ENCODE measurements at places on chromosomes 12 and 14. TPM values are rescaled to one million over a fixed set of nuclear protein-coding genes. Genes with fewer than 3 reads are reported as not detected.
A peak's percentile ranks its signal among the peaks of the same experiment; 100 is the strongest.

DNA sequence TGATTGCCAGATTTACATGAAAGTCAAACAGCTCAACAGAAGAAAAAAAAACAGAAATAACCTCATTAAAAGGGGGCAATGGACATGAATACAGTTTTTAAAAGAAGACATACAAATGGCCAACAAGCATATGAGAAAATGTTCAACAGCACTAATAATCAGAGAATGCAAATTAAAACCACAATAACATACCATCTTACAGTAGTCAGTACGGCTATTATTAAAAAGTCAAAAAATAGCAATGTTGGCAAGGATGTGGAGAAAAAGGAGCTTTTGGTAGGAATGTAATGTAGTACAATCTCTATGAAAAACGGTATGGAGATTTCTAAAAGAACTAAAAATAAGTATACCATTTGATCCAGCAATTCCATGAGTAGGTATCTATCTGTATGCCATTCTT, 272.1 kb downstream of the CEP128 start:
- no peak overlapping the region for H3K4me3 ChIP-seq
- H3K4me1 ChIP-seq: peaks cover 11% of the 10 kb centered on the region
- no peaks in the 10 kb centered on the region for H3K27me3 ChIP-seq
- H3K36me3 ChIP-seq: peaks cover 1% of the 10 kb centered on the region

GRCh38 chr12:121241156-121241970, 31.4 kb downstream of the P2RX4 start:
- peak overlapping the region; percentile 37 for H3K27ac ChIP-seq
- peaks cover 11% of the 10 kb centered on the region for H3K36me3 ChIP-seq
- no peaks in the 10 kb centered on the region for H3K27me3 ChIP-seq
- H3K4me3 ChIP-seq: no peak overlapping the region
- DNase-seq: no peak
- H3K4me1 ChIP-seq: peaks cover 20% of the 10 kb centered on the region

GRCh38 chr12:7995266-7995963, 37.1 kb upstream of the FOXJ2 start:
- no peak for DNase-seq
- H3K36me3 ChIP-seq: peaks cover 4% of the 10 kb centered on the region
- no peak overlapping the region for H3K4me3 ChIP-seq
- H3K4me1 ChIP-seq: peaks cover 16% of the 10 kb centered on the region
- H3K27me3 ChIP-seq: no peaks in the 10 kb centered on the region

DNA sequence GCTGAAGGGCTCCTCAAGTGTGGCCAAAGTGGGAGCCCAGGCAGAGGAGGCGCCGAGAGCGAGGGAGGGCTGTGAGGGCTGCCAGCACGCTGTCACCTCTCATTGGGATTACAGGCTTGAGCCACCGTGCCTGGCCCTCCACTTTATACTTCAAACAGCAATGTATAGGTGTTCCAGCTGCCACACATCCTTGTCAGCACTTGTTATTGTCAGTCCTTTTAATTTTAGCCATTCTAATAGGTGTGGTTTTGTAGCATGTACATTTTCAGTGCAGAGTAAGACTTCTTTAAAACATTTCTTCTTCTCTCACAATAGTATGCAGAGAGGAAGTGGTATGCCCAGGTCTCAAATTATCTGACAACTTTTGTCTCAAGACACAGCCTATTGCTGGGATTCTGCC, 27.5 kb upstream of the HNF1A start:
- H3K27ac ChIP-seq: no peak overlapping the region

GRCh38 chr14:104356020-104356737, 217.8 kb downstream of the KIF26A start:
- peaks cover 2% of the 10 kb centered on the region for H3K4me1 ChIP-seq
- H3K27ac ChIP-seq: no peak overlapping the region
- no peaks in the 10 kb centered on the region for H3K36me3 ChIP-seq
- H3K27me3 ChIP-seq: peaks cover 15% of the 10 kb centered on the region
- DNase-seq: peak; percentile 8

- no peak overlapping the region for H3K4me3 ChIP-seq
- no peaks in the 10 kb centered on the region for H3K36me3 ChIP-seq
- no peak overlapping the region for H3K27ac ChIP-seq
- no peak for DNase-seq
Measured at GRCh38 chr12:100741084-100741711, 53.4 kb upstream of the ANO4 start.

MIPOL1 gene
- total RNA-seq: 28.4 TPM

DNA sequence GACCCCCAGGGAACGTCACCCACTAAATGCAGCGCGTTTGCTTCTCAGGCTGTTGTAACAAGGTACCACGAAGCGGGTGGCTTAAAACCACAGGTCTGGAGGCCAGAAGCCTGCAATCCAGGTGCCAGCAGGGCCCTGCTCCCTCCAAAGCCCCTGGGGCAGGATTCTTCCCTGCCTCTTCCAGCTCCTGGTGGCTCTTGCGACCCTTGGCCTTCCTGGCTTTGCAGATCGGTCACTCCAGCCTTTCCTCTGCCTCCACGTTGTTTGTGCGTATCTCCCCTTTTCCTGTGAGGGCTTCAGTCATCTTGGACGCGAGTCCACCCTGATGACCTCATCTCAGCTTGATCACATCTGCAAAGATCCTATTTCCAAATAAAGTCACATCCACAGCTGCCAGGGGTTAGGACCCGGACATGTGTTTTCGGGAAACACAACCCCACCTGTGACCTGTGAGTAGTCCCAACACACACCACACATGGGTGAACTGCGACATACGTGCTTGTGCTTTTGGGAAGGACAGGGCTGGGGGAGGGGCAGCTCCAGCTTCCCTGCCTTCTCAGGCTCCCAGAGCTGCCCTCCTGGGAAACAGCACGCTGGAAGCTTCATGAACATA, 114.5 kb upstream of the NCOR2 start:
- no peaks in the 10 kb centered on the region for H3K36me3 ChIP-seq
- H3K4me3 ChIP-seq: no peak overlapping the region
- H3K4me1 ChIP-seq: peaks cover 59% of the 10 kb centered on the region
- no peaks in the 10 kb centered on the region for H3K27me3 ChIP-seq

VTI1B gene
- total RNA-seq: 75.7 TPM
